8988T (cell line): ENCODE measurements at places on chromosomes 12 and 14.

DNA sequence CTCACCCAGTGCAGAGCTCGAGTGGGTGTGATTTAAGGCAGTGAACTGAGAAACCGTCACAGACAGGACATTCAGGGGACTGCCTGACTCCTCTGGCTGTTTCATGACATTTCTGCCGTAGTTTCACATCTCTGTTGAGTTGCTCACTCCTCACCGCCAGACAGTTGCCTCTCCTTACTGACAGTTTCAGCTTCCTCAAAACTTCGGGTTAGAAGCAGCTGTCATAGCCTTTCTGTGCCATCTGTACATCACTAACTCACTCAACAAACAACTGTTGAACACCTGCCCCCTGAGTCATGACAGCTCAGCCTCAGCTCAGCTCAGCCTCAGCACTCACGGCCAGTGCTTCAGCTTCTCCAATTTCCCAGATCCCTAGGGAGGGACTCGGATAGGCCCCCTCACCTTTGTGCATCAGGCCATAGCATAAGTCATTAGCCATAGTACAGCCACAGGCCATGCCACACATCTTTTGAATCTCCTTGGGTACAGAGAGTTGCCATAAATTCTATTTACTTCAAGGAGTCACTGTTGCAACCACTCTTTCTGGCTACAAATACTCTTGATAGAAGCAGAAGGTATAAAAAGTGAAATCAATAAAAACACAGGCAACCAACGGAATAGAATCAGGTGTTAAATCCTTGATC is 6.2 kb upstream of the SLC15A4 start:
- DNase-seq: no peak

GRCh38 chr14:103989034-103989433 is 46.7 kb upstream of the RD3L start:
- DNase-seq: no peak

- DNase-seq: no peak
Observed at GRCh38 chr12:7039403-7039802, 21.1 kb upstream of the C1S start.

- no peak for DNase-seq
Observed at GRCh38 chr12:9347328-9348127, 139.3 kb upstream of the PZP start.

- DNase-seq: no peak
Observed at GRCh38 chr12:111792155-111792855, 25.6 kb downstream of the ALDH2 start.

GRCh38 chr12:82359115-82359478 is 768 bp downstream of the METTL25 start:
- no peak for DNase-seq

DNA sequence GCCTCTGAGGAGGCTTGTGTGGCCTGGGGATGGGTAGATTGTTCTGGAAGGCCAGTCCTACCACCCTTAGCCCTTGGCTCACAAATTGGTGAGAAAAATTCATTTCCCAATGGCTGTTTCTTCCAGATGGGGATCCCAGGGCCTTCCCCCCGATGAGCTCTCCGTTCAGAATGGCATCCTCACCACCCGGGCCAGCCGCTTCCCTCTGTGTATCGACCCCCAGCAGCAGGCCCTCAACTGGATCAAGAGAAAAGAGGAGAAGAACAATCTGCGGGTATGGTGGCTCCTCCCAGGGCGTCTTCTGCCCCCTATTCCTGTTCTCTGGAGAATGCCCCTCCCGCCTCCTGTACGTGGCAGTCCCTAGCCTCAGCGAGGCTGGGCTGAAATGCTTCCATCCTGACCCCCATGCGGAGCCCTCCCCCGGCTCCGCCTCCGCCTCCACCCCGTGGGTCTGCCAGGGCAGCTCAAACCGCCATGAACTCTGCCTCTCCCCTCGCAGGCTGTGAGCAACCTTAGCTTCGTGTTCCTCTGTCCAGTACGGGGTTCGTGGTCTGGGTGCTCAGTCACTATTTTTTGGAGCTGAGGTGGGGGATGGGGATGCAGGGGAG is 57.8 kb downstream of the CCDC92 start:
- DNase-seq: no peak

GRCh38 chr12:119082496-119082895 is 96.2 kb upstream of the HSPB8 start:
- no peak for DNase-seq
